ENCODE measurements at places on chromosomes 6 and 20.

GRCh38 chr6:140857739-140858380, 1274.9 kb upstream of the GJE1 start:
- no peak for DNase-seq

DNA sequence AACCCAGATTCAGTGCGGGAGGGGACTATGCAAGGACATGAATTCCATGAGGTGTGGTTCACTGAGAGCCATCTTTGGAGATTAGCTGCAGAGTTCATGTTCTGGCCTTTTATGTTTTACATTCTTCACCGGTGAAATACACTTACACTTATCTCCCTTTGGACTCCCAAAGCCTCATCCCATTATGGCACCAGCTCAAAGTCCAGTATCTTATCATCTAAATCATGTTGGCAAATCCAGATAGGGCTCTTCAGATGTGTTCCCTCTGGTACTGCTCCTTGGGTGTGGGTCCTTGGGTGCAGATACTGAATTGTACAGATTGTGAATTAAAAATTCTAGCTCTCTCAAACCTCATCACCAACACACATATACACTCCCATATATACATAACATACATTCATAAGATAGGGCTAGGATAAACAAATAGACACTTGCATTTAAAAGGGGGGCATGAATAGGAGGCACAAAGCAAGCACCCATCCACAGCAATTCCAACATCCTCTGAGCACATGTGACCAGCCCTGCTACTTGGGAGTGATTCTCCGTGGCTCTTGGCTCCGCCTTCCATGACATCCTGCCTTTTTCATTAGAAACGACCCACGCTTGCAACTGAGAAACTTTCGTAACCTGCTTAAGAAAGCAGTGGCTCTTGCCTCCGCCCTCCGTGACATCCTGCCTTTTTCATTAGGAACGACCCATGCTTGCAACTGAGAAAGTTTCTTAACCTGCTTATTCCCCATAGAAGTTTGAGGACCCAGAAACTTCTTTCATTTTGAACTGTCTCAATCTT, 53.6 kb upstream of the LRRC1 start:
- no peak for DNase-seq

DNA sequence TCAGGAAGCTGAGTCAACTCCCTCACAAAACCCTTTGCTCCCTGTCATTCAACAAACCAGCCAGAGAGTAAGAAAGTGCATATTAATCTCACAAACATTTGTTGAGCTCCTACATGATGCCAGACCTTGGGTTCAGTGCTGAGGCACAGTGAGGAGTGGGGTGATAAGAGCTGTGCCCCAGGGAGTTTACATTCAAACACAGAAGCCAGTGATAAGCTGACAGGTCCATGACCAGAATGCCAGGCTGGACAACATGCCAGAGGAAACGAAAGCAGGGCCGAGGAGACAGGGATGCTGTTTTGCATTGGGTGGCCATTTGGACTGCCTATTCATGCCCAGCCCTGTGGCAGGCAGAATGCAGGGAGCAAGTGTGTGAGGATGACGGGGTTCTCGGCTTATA, 76.7 kb downstream of the LRFN2 start:
- DNase-seq, result no peak

DNA sequence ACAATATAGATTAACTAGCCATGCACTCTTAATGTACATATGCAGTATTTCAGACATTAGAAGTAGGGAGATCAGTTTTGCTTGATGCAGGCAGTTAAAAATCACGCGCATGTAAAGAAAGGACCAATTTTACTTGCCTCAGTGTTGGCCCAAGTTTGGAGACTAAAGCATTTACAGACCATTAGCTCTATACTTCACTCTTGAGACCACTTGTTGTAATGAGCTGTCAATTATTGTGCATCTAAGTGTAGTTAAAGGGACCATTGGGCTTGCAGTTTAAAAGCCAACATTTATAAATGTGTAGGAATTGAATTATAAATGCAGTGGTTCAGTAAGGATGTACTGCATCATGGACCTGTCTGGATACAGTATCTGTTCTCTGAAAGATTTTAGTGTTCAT, 53.7 kb downstream of the PLCB4 start:
- DNase-seq, result no peak
